Activated naive CD8-positive, alpha-beta T cell treated with anti-CD3 and anti-CD28 coated beads, Interleukin-2, amount 10 ng/mL, durations not matched to agents 7 days and 5 days (primary cell): ENCODE measurements at places on chromosomes 5 and 9. TPM values are rescaled to one million over a fixed set of nuclear protein-coding genes. Genes with fewer than 3 reads are reported as not detected.

The FBLL1 gene
- total RNA-seq = not detected

The NMUR2 gene
- total RNA-seq = not detected

The ARL14EPL gene
- not detected for total RNA-seq

- peak; percentile 38 for DNase-seq
Measured at GRCh38 chr5:132008163-132008473, 3.3 kb downstream of the ACSL6 start.

- no peak for DNase-seq
Measured at GRCh38 chr5:149127394-149127955, 13.8 kb upstream of the ABLIM3 start.

- DNase-seq = no peak
Measured at GRCh38 chr5:158876263-158876942, 223.3 kb downstream of the EBF1 start.

GRCh38 chr5:110264661-110265060 lies 461.8 kb downstream of the TMEM232 start:
- no peak for DNase-seq

- no peak for DNase-seq
Measured at GRCh38 chr5:92930057-92930456, 651.0 kb downstream of the NR2F1-AS1 start.

DNA sequence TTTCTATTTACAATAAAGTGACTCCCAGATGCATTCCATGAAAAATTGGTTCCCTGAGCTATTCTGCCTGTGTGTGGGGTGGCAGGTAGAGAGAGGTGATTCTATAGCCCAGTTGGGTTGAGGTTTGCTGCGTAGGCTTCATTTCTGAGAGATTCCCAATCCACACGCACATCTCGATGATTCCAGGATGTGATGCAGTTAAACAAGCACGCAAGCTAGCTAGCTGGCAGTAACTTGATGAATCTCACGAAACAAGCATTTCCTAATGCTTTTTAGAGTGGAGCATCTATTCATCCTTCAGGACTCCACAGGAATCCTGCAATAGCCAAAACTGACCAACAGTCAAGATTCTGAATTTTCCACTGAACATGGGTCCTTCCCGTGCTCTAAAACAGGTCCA lies 43.8 kb upstream of the CER1 start:
- no peak for DNase-seq

DNA sequence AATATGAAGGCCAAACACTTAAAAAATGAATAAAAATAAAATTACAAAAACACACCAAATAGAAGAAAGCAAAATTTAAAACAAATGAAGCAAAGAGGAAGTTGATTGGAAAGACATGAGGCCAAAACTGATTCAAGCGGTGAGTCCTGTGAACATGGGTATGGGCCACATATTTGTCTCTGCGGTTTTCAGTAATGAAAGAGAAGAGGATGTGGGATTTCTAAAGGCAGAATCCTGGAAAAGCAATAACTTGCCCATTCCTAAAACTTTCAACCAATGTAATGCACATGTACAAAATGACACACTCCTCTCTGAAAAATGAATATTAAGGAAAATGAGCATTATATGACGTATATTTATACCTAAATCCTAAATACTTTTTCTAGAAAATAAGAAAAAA lies 263.7 kb downstream of the SEMA5A start:
- DNase-seq = no peak

The ADGRV1 gene
- not detected for total RNA-seq
